Right atrium auricular region (tissue), 2 donors: ENCODE measurements at places on chromosomes 7 and 10. TPM values are rescaled to one million over a fixed set of nuclear protein-coding genes. Genes with fewer than 3 reads are reported as not detected.

SPDYE8 gene
- not detected for total RNA-seq

IGFBP1 gene
- total RNA-seq, result not detected

PNLIPRP1 gene
- total RNA-seq, result not detected

DNAJC12 gene
- 2.6 TPM for total RNA-seq

HMX2 gene
- total RNA-seq, result not detected

C10orf67 gene
- 0.44 TPM for total RNA-seq

LOXL4 gene
- 1.6 TPM for total RNA-seq

GJC3 gene
- not detected for total RNA-seq

CYP2W1 gene
- total RNA-seq, result not detected

INTS1 gene
- 29.0 TPM for total RNA-seq

SCRN1 gene
- total RNA-seq, result 33.3 TPM

ADAM12 gene
- total RNA-seq, result 0.71 TPM

MUC12 gene
- total RNA-seq, result not detected

IL2RA gene
- 0.30 TPM for total RNA-seq

CTNNA3 gene
- 23.8 TPM for total RNA-seq

NDUFB8 gene
- 355 TPM for total RNA-seq
